ENCODE measurements at places on chromosomes 6 and 20.

GRCh38 chr6:30915591-30915946 lies 1.5 kb downstream of the VARS2 start:
- no peak for DNase-seq

DNA sequence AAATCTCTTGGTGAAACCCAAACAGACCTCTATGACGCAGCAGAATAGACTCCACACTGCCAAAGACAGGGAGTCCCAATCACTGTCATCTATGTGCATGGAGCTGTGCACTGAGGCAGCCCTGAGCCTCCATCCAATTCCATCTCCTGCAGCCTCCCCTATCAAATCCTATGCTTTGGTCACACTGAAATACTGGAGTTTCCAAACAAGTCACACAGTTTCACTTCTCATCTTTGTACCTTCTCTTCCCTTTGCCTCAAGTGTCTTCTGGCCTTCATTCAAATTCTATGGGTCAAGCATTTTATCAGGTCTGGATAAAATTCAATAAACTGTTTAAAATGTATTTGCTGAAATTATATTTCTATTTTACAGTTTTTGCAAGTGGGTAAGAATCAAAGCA lies 38.5 kb downstream of the FBXL4 start:
- no peak for DNase-seq

- DNase-seq: no peak
Observed at GRCh38 chr6:27135087-27135657, 112.3 kb upstream of the PRSS16 start.

GRCh38 chr6:109406196-109406595 lies 23.9 kb upstream of the CD164 start:
- DNase-seq: no peak

- no peak for DNase-seq
Observed at GRCh38 chr6:52643158-52643557, 27.8 kb upstream of the TMEM14A start.

DNA sequence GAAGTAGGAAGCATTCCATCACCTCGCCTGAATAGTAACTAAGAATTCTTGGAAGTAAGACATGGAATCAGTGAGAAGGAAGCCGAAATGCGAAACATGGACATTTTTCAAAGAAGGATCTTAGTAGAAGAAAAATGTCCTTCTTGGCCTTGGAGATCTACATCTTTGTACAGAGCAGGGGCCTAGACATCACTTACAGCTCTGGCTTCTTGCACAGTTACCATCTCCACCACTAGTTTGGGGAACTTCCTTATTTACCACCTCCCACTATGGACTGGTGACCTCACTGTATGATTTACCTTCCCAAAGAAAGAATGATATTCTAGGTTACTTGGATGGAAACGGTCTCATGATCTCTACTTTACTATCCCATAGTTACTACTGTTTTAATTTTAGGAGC lies 15.7 kb downstream of the CASS4 start:
- no peak for DNase-seq

DNA sequence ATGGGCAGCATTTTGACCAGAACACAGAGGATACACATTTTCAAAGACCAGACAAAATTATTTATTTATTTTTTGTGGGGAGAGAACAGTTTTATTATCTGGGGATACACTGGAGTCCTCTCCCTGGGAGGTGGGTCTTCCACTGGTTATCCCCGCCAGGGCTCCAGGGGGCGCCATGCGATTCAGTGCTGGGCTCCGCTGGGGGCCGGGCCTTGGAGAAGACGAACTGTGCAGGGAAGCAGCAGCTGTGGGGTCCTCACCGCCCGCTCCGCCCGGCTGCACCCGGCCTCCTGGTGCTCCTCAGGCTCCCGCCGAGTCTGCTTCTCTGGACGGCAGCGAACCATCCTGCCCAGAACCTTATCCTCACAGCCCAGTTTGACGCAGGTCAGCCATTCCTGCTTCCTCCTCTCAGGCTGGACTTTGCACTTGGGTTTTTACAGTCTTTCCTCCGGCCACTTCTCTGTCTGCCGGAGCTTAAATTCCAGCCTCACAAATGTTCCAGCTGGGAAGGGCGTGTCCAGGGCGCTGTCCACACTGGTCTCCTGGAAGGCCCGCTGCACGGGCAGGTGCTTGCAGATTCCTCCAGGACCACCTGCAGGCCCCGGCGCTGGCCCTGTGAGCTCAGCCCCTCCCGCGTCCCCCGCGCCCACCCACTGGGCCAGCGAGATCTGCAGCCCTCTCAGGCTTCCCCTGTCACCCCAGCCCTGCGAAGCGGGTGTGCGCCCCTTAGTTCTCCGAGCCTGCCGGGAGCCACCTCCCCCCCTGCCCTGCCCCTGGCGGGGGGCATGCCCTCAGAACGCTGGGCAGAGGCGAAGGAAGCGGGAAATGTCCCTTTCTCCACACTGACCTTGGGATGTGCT lies 1830.0 kb upstream of the DEFB115 start:
- no peak for DNase-seq

DNA sequence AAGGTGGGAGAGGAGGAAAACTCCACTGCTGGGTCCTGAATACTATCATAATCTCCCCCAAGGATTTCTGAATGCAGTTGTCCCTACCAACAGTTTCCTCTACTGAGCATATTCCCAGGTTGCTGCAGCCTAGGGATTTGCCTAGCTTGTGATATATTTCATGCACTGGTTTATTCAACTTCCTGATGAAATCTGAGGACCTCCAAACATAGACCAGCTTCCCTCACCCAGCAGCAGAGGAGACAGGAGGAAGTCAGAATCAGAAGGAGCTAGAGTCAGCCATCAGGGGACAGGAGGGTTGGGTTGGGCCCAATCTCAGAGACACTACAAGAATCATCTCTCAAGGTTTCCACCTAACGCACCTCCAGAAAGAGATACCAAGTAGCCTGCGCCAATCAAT lies 138.4 kb upstream of the TOP1 start:
- DNase-seq: no peak

DNA sequence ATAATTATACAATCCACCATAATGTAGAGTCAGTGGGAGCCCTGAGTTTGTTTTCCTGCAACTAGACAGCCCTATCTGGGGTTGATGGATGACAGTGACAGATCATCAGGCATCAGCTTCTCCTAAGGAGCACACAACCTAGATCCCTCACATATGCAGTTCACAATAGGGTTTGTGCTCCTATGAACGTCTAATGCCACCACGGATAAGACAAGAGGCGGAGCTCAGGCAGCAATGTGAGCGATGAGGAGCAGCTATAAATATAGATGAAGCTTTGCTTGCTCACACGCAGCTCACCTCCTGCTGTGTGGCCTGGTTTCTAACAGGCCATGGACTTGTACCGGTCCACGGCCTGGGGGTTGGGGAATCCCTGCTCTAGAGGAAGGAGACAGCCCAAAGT lies 25.9 kb downstream of the EDEM2 start:
- no peak for DNase-seq

- no peak for DNase-seq
Observed at GRCh38 chr6:16352258-16352635, 113.9 kb downstream of the GMPR start.

DNA sequence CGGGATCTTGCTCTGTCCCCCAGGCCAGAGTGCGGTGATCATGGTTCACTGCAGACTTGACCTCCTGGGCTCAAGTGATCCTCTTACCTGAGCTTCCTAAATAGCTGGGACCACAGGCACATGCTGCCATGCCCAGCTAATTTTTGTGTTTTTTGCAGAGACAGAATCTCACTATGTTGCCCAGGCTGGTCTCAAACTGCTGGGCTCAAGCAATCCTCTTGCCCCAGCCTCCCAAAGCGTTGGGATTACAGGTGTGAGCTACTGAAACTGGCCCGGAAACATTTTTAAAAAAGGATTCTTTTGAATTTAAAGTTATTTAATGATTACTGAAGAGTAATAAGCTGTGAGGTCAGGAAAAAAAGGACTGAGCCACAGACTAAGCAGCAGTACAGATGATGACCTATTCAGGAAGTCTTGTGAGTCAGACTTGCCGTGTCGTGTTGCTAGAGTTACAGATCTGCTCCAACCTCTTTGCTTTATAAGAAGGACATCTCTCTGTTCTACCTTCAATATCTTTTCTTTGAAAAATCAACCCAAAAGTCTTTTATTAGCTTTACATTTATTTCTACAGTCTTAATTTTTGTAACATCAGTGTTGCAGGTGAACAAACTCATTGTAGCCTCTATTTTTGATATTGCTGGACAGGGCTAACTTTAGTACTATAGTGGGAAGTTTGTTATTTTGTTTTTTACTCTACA lies 108.7 kb downstream of the NCOA3 start:
- peak; percentile 42 for DNase-seq

- DNase-seq: no peak
Observed at GRCh38 chr6:7157752-7158616, 50.2 kb downstream of the RREB1 start.

- DNase-seq: no peak
Observed at GRCh38 chr20:3896853-3897583, 7.8 kb downstream of the PANK2 start.

GRCh38 chr6:81605526-81605925 lies 147.0 kb downstream of the TENT5A start:
- DNase-seq: no peak

DNA sequence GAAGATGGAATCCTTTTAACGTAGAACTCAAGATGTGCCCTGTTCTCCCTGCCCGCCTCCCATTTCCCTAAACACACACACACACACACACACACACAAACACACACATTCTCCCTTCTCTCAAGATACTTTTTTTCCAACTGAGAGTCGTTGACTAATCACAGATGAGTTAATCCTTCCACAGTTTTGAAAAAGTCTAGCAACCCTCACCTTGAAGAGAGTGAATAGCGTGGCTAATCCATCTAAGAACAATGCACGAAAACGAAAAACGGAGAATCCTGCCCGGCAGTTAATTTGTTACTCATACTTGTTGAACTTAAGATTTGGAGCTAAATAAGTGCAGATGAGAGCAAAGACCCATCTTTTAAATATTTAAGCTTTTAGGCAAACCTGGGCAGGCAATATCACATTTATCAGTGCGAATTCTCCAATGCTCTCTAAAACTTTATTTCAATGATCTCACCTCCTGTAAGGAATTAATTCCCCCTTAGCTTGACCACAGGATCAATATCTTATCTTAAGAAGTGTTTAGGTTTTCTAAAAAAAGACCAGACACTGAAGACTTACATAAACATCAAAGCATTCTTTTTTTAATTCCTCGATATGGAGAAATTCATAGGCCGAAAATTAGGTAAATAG lies 1.1 kb downstream of the AGPAT4 start:
- DNase-seq: no peak

GRCh38 chr6:153778216-153778615 lies 260.8 kb upstream of the OPRM1 start:
- no peak for DNase-seq

- no peak for DNase-seq
Observed at GRCh38 chr6:10180138-10181074, 234.5 kb downstream of the TFAP2A start.

DNA sequence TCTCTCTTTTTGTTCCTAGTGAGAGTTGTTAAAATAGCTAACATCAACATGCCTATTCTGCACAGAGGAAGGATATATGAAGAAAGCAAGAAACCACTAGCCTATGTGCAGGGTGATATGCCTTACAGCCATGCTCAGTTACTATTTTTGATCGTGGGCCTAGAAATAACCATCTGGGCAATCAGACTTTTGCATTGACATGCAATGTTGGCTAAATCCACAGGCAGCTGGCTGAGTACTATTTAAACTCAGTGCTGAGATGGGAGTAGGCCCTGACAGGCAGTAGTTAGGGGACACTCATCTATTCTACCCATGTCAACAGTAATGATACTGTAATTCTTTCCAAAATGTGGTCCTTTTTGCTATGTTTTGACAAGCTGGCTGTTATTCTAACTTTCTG lies 89.6 kb downstream of the HDGFL1 start:
- no peak for DNase-seq

DNA sequence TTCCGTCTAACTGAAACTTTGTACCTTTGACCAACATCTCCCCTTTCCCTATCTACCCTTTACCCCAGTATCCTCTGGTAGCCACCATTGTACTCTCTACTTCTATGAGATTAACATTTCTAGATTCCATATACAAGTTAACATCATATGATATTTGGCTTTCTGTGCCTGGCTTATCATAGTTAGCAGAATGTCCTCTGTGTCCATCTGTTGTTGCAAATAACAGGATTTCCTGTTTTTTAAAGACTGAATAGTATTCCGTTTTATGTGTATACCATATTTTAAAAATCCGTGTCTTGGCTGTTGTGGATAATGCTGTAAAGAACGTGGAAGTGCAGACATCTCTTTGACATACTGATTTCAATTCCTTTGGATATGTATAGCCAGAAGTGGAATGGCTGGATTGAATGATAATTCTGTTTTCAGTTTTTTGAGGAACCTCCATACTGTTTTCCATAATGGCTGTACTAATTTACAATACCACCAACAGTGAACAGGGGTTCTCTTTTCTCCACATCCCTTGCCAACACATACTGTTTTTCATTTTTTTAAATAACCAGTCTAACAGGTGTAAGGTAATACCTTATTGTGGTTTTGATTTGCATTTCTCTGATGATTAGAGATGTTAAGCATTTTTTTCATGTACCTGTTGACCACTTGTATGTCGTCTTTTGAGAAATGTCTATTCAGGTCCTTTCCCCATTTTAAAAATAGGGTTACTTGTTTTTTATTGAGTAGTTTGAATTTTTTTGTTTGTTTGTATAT lies 53.8 kb downstream of the CDC5L start:
- no peak for DNase-seq

GRCh38 chr6:36493859-36494258 lies 51.1 kb downstream of the KCTD20 start:
- DNase-seq: no peak

GRCh38 chr6:45507186-45507585 lies 129.5 kb upstream of the SUPT3H start:
- no peak for DNase-seq

DNA sequence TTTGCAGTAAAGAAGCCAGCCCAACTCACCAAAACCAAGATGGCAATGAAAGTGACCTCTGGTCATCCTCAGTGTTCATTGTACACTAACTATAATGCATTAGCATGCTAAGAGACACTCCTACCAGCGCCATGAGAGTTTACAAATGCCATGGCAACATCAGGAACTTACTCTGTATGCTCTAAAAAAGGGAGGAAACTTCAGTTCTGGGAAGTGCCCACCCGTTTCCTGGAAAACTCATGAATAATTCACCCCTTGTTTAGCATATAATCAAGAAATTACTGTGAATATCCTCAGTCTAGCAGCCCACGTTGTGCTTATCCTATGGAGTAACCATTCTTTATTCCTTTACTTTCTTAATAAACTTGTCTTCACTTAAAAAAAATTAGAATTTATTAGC lies 19.4 kb upstream of the TRERF1 start:
- no peak for DNase-seq

- DNase-seq: no peak
Observed at GRCh38 chr6:45718131-45718530, 297.5 kb downstream of the CLIC5 start.

DNA sequence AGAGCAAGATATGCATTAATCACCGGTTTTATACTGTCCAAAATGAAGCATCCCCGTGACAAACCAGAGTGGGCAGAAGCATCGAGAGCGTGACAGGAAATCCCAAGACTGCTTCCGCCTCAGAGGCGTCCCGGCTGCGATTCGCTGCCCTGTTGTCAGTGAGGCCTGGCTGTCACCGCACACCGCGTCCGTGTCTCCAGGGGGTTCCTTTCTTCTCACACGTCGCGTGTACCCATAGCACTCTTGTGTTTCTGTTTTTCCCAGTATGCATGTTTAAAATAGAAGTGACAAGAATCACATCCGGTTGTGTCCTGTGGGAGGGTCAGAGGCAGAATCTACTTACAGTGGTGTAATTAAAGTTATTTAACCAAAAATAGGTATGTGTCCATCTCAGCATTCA lies 8.3 kb upstream of the ADRM1 start:
- DNase-seq: no peak
